Activated T-cell treated with anti-CD3 and anti-CD28 coated beads for 1 hour (primary cell): ENCODE measurements at places on chromosomes 12 and 14.

DNA sequence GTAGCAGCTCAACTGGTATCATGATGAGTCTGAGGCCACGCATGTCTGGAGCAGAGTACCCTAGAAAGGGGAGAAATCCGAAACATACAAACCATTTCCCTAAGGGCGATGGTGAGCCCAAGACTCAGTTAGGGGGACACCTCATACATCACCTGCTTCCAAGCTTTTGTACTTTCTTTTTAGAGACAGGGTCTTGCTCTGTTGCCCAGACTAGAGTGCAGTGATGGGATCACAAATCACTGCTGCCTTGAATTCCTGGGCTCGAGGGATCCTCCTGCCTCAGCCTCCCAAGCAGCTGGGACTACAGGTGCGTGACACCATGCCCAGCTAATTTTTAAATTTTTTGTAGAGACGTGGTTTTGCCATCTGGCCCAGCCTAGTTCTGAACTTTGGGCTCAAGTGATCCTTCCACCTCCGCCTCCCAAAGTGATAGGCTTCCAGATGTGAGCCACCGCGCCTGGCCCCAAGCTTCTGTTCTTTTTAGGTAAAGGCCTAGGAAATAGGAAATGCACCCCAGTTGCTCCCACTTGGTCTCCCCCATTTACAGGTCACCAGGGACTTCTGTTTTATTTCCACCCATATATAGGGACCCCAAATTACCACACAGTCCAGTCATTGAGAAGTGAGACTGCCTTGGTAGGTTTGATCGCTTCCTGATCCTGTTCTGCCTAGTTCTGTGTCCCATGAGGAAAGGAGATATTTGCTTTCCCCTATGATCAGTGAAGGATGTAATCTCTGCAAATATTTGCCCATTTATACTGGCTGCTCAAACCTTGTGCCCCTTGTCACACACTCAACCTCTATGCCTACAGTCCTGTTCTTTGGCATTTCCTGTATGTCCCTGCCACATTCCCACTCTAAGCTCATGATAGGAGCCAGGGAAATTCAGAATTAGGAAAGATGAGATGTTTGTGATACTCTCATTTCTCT, at the start of gene APOF:
TSS of gene APOF (minus strand) at position 728 of the 930 bp plus-strand sequence. CDS start at position 616, 112 bp downstream.
- DNase-seq: no peak

DNA sequence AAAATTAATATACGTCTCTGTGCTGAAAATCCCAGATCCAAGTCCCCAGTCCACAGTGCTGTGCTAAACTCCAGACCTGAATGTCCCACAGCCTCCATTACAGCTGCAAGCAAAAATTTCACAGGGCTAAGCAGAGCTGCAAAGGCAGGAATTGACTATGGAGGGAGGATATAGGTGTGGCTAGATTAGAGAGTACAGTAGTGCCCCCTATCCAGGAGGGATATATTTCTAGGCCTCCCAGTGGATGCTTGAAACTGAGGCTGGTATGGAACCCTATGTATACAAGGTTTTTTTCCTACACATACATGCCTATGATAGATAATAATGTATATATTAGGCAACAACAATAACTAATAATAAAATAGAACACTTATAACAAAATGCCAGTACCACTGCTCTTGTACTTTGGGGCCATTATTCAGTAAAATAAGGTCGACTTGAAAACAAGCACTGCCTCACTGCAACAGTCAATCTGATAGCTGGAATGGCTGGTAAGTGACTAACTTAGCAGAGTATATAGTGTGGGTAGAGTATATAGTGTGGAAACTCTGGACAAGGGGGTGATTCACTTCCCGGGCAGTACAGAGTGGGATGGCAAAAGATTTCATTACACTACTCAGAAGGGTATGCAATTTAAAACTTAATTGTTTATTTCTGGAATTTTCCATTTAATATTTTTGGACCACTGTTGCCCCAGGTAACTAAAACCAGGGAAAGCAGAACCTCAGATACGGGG, 82.7 kb downstream of the C14orf132 start:
- no peak for DNase-seq

GRCh38 chr14:20143911-20144310, 5.3 kb downstream of the OR4N5 start:
- no peak for DNase-seq

- no peak for DNase-seq
Measured at GRCh38 chr12:5710260-5710878, 234.7 kb downstream of the ANO2 start.

DNA sequence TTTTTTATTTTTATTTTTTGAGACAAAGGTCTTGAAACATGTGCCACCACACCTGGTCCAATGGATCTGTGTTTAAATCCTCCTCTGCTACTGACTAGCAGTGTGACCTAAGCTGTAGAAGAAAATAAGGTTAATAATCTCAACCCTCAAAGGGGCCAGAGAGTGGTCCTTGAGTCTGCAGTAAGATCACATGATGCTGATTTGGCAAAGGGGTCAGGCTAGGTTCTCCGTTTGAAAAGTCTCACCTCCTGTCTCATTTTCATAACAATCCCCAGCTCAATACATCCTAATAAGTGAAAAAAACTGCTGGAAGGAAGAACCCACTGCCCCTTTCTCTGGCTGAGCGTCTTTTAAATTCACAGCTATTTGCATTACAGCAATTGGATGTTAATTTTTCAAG, 8.0 kb upstream of the TEP1 start:
- no peak for DNase-seq

- DNase-seq: no peak
Measured at GRCh38 chr14:73250781-73251500, 13.6 kb downstream of the PAPLN start.

DNA sequence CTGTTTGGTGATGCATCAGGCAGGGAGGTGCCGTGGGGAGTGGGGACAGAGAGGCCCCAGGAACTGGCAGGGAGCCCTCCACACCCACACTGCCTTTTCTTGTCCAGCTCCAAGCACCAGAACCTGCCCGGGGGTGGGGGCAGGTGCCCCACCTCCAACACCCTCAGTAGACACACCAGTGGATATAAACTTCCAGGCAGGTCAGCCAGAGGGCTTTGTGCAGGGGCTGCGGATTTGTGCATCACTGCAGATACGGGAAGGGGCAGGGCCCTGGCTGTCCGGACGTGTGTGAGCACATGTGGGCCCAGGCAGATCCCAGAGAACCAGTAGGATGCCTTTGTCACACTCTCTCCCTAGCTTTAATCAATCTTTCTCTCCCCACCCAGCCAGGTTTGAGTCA, 1.3 kb upstream of the TGM1 start:
- DNase-seq: no peak

DNA sequence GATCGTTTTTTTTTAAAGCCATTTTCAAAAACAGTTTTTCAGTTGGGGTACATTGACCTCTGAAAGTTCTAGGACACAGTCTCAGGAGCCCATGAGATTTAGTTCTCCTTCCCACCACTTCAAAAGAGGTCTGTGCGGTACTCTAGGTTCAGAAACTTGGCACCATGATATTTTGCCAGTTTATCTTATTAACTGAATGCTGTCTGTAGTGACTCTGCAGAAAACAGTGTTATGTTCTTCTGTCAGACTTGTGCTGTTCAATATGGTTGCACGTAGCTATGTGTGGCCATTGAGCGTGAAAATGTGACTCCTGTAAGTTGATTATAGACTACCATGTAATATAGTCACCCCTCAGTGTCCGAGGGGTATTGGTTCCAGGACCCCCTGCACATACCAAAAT, 35.9 kb downstream of the CRADD start:
- no peak for DNase-seq

GRCh38 chr14:24243336-24243836, 963 bp upstream of the TINF2 start:
- no peak for DNase-seq
